ENCODE measurements at places on chromosomes 5 and 9.

- no peak for DNase-seq
Observed at GRCh38 chr5:156174225-156174624, 152.7 kb upstream of the SGCD start.

- no peak for DNase-seq
Observed at GRCh38 chr9:70625078-70625477, 210.6 kb upstream of the KLF9 start.

DNA sequence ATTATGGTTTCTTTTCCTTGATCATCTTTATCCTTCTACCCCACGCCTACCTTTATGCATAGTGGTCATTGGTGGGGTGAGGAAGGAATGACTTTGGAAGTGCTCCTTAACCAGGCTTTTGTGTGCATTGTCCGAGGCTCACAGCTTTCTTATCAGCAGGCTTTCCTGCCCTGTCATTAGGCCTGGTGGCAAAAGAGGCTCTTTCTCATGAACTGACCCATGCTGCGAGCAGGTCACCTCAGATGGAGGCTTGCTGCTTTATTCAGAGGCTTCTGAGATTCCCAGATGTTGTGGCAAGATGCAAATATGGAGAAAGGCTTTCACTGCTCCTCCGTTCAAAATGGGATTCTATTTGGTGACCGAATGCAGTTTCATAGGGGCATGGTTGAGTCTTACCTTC lies 57.4 kb upstream of the DMRTA1 start:
- no peak for DNase-seq

DNA sequence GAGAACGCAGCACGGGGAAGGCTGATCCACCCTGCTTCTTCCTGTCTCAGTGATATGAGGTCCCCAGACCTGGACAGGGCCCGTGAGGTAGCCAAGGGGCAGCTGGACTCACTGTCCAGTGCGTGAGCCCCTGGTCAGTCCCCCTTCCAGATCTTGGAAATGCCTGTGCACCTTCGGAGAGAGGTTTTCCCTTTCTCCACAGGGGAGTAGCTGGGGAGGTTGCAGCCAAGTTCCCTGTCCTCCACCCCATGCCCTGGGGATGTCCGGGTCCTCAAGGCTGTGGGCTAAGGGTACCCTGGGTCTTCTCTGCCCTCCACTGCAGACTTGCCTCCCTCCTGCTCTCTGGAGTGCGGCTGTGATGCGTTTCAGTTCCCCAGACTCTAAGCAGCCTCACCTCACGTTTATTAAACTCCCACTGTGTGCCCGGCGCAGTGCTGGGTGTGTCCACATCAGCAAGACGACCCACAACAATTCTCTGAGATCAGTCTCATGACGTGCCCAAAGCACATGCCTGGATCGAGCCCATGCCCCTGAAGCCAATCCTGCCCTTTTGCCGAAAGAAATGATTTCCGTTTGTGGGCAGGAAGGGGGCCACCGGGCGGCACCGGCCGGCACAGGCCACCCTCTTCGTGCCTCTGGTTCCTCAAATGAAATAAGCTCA lies 101.3 kb upstream of the PHYKPL start:
- no peak for DNase-seq

GRCh38 chr9:11702548-11702947 lies 990.6 kb upstream of the TYRP1 start:
- DNase-seq = no peak

DNA sequence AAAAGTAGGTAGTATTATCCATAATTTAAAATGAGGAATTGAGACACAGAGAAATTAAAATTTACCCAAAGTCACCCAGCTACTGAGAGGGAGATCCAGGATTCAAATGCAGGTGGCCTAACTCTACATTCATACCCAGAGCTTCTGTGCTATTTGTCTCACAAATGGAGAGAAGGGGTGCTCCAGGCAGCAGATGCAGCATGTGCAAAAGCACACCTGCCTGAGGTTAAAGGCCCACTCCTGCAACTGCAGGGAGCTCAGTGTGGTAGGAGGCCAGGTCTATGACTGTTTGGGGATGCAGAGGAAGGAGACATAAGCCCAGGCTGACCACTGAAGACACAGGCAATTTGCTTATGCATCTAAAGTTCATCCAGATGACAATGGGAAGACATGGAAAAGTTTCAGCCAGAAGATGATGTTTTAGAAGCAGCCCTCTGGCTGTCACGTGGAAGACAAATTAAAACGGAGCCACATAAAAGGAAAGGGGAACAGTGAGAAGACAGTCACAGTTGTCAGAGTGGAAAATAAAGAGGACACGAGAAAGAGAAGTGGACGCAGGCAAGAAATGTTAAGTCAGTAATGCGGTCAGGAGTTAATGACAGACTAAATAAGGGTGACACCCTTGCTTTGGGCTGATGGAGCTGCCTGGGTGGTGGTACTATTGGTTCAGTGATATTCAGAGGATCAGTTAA lies 214.7 kb downstream of the EBF1 start:
- no peak for DNase-seq

GRCh38 chr5:38029397-38030065 lies 189.7 kb upstream of the GDNF start:
- DNase-seq = no peak

- DNase-seq = no peak
Observed at GRCh38 chr5:127444171-127444570, 73.3 kb upstream of the PRRC1 start.

DNA sequence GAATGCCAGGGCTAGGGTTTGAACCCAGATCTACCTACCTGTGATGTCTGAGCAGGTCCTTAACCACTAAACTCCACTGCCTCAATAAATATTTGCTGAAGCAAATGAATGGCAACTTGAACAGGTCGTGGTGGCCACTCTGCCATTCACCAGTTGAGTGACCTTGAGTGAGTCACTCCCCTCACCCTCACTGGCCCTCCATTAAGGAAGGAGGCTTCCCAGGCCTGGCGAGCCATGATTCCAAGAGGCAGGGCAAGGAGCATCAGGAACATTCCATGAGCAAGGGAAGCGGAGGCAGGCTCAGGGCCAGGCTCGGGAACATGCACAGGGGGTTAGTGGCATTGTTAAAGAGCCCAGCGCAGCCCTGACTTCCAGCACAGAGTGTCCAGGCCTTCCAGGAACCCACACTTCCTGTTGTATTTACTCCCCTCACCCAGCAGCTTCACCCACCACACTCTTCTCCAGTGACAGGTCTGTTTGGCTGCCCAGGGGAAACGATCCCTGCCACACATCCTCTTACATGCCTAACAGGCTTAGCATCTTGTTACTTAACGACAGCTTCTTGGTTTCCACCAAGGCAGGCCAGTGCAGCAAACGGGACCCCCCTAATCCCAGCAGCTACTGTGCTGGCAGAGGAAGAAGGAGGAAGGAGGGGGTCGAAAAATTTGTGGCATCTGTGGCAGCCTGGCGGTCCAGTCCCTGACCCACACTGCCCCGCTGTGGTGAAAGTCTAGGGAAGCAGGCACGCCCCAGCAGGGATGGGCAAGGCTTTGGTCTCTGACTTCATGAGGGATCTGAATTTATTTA lies 43.7 kb upstream of the TTC1 start:
- DNase-seq = no peak

DNA sequence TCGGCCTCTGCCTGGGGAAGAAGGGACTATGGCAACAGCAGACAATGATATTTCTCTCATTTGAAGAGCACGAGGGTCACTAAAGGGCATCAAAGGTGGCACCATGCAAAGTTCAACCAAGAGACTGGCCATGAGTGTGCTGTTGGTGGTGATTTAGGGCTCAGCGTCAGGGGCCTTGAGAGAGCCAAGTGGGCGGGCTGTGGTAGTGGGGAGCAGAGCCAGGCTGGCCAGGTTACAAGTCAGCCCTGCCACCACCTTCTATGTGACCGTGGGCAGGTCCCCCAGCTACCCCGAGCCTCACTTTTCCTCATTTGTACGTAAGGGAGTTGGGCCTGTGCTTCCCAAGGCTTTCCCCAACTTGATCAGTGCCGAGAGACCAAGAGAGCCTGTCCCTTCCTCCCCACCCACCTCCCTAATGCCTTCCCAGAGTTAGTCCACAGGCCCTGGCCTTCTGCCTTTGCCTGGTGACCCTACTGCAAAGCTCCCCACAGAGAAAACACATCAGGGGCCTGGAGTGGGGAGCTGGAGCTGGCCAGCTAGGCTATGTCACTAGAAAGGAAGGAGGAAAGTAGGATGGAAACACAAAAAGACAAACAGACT lies 104.3 kb downstream of the PDE6A start:
- DNase-seq = no peak

DNA sequence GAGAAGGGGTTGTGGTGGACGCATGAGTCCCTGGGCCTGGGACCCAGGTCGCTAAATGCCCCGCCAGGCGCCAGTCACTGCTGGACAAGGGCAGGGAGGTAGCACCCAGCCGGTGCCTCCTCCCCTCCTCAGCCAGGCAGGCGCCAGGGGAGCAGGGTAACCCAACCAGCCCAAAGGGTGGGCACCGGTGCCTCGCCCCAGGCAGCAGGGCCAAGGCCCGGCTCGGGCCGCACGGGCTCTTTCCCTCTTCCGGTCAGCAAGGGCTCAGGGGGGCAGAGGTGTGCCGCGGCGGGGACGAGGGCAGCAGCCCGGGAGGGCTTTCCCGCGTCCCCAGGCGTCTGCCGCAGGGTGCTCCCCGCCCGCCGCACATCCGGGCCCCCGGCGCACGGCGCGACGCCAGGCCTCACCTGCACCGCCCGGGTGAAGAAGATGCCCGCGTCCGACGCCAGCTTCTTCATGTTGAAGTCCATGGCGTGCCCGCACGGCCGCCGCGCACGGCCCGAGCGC lies 393 bp downstream of the SH3GLB2 start:
- DNase-seq = peak; percentile 35

DNA sequence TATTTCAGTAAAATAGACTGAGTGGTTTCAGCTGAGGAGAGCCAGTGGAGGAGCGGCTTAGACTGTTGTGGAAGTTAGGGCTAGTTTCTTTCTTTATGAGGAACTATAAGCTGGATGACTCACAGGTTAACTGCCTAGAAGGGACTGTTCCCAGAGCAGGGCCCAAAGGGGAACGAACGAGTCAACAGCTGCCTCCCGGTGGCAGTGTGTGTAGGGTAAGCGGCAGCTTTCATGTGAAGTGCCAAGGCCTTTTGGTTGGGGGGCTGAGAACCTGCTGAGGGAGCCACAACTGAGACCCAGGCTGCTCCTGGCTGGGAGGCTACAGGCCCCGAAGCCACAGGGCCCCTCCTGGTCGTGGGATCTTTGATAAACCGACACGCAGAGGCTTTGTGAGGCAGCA lies 7.0 kb downstream of the SQSTM1 start:
- no peak for DNase-seq

- no peak for DNase-seq
Observed at GRCh38 chr9:112174965-112175795, at the start of gene SUSD1. Gene SUSD1, minus strand, starts transcription at chr9:112175297. Its CDS starts 62 bp downstream, at chr9:112175235.

GRCh38 chr9:36820392-36820861 lies 213.6 kb downstream of the PAX5 start:
- no peak for DNase-seq

DNA sequence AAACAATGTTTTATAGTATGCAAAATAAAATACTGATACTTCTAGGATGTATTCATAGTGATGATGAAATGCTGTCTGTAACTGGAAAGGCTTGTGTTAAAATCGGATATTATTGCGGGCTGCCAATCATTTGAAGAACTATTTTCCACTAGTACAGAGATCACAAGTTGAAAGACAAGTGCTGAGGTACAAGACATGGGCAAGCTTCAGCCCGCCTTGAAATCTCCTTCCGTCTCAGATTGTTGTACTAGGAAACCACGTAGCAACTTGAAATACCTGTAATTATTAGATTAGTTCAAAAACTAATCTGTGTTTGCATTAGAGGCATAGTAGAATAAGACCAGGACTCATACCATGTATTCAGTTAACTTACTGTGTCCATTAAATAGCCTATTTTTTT lies 218.2 kb downstream of the ARHGEF28 start:
- no peak for DNase-seq

GRCh38 chr5:53313145-53313544 lies 167.3 kb upstream of the FST start:
- DNase-seq = no peak

DNA sequence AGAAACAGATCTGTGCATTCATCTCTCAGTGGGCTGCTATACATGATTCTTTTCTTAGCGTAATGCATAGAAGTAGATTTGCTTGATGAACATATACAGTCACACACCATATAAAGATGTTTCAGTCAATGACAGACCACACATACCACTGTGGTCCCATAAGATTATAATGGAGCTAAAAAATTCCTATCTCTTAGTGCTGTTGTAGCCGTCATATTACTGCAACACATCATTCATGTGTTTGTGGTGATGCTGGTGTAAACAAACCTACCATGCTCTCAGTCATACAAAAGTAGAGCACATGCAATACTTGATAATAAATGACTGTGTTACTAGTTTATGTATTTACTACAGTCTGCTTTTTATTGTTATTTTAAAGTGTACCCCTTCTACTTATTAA lies 214.3 kb downstream of the ARHGAP26 start:
- no peak for DNase-seq

DNA sequence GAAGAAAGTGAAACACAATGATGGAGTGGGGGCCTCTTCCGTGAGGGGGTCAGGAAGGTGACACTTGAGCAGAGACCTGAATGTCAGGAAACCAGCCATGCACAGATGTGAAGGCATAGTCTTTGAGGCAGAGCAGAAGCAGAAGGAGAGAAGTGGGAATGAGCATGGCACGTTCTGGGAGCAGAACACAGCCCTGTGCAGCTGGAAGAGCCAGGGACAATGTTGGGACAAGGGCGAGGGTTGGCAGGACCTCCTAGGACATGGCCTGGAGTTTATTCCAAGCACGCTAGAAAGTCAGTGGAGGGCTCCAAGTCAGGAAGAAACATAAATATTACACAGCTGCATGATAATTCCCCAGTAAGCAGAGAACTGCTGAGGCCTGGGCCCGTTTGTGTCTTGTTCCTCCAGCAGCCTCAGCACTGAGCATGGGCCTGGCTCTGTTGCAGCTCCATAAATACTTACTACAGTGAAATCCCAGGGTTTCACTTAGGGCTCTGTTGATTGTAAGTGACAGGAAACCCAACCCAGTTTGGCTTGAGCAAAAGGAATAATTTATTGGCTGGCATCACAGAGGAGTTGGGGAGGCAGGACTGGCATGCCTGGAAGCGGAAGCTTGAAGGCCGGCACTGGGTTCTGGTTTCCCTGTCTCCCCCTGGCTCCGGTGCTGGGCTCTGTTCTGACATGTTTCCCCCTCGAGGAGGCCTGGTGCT lies 66.2 kb downstream of the MVB12B start:
- no peak for DNase-seq

- no peak for DNase-seq
Observed at GRCh38 chr5:4001758-4002533, 406.3 kb downstream of the IRX1 start.

- DNase-seq = no peak
Observed at GRCh38 chr9:13956107-13956506, 357.8 kb downstream of the NFIB start.

GRCh38 chr5:149260761-149261160 lies 10.9 kb upstream of the AFAP1L1 start:
- no peak for DNase-seq

- DNase-seq = no peak
Observed at GRCh38 chr9:34710023-34710422, at the start of gene CCL21. Gene CCL21, minus strand, starts transcription at chr9:34710136. Its CDS starts 70 bp downstream, at chr9:34710066.

DNA sequence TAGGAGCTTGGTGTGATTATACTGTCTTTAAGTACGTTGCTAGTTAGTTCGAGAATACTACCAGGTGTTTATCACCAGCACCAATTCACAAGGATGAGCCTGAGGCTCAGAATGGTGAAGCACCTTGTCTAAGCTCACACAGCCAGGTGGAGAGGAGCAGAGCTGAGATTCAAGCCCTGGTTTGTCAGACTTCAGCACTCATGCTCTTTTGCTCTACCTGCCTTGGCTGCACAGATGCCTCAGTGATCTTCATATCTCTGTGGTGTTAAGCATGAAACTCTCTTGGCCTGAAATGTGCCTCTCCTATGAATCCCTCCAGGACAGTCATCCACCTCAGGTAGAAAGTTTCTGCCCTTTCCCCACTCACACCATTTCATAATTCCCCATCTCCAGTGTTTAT lies 12.2 kb downstream of the CAMK4 start:
- DNase-seq = no peak

All from stimulated activated CD8-positive, alpha-beta memory T cell treated with anti-CD3 and anti-CD28 coated beads, Interleukin-7, amount 100 ng/mL, for 1 hour (primary cell).